Endothelial cell (in vitro differentiated cells): ENCODE measurements at places on chromosomes 2 and 18. TPM values are rescaled to one million over a fixed set of nuclear protein-coding genes. Genes with fewer than 3 reads are reported as not detected.

The SIX3 gene
- not detected for total RNA-seq

The TRIM54 gene
- total RNA-seq, result not detected

The PLEKHH2 gene
- total RNA-seq, result 1.6 TPM

The PIK3C3 gene
- 62.8 TPM for total RNA-seq

The MOCOS gene
- total RNA-seq, result 0.56 TPM

The CTLA4 gene
- not detected for total RNA-seq

The RDH14 gene
- 15.4 TPM for total RNA-seq

The FOXD4L1 gene
- total RNA-seq, result not detected

The TEX44 gene
- not detected for total RNA-seq

The SERPINB11 gene
- not detected for total RNA-seq

The CHRND gene
- not detected for total RNA-seq

The EPB41L5 gene
- 78.0 TPM for total RNA-seq

The KDM3A gene
- 63.9 TPM for total RNA-seq

The PTMA gene
- total RNA-seq, result 592 TPM

The CHCHD5 gene
- 27.4 TPM for total RNA-seq
